ENCODE measurements at places on chromosomes 3 and 15. TPM values are rescaled to one million over a fixed set of nuclear protein-coding genes. Genes with fewer than 3 reads are reported as not detected.

The PDHB gene
- 122 TPM for total RNA-seq

The PTX3 gene
- total RNA-seq, result 23.7 TPM

The NBEAL2 gene
- 23.6 TPM for total RNA-seq

The ONECUT1 gene
- total RNA-seq, result 15.2 TPM

All from hepatocyte (in vitro differentiated cells).